ENCODE measurements at places on chromosomes 2 and 18. TPM values are rescaled to one million over a fixed set of nuclear protein-coding genes. Genes with fewer than 3 reads are reported as not detected.
A peak's percentile ranks its signal among the peaks of the same experiment; 100 is the strongest.

DNA sequence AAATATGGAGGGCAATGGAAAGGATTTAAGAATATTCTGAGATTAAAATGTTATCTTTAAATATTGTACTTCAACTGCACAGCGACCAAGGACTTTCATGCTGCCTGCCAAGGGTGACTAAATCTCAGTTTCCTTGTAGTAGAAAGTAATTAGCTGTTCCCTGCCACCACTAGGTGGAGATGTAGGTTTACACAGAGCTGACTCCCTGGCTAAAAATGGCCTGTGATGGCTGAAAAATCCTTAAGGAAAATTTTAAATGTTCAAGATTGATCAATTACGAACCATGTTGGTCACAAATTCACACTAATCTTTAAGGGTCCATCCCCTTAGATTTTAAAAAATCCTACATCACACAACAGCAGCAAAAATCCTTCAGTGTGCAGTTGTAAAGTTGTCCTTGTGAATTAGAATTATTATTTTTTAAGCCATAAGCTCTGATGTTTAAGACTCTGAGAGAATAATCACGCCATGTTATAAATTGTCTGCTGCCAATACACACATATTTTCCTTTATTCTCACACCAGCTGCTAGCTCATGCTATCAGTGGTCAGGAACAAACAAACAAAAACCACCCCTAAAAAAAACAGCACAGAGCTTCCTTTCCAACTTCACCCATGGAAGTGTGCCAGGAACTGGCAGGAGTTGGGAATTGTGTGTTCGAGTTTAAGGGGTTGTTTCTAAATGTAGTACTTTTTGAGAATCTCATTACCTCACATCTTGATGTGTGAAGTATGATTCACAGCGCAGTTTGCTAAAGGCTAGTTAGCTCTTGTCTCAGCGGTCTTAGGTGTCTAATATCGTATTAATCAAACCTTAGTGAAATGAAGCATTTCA is 399.8 kb downstream of the TMEM182 start:
- no peaks in the 10 kb centered on the region for H3K36me3 ChIP-seq
- no peak overlapping the region for H3K27ac ChIP-seq
- DNase-seq = no peak
- H3K27me3 ChIP-seq = no peaks in the 10 kb centered on the region
- no peak overlapping the region for H3K4me3 ChIP-seq

DNA sequence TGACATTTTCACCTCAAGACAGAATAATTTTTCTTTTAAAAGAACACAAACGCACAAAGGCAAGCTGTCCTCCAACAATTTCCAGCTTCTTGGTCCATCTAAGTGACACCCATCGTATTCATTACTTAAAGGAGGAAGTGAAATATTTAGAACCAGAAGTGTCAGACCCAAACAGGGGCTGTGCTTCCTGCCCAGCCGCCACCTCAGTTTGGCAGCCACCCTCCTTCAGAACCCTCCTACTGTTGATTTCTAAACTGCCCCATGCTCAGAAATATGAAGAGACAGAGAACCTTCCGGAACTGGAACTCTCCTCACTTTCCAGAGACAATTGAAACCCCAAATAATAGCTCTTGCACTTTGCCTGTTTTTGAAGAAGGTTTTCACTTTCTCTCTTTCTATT is 734.8 kb upstream of the SALL3 start:
- H3K27ac ChIP-seq = no peak overlapping the region
- no peaks in the 10 kb centered on the region for H3K36me3 ChIP-seq
- no peak overlapping the region for H3K4me3 ChIP-seq
- no peaks in the 10 kb centered on the region for H3K4me1 ChIP-seq
- H3K27me3 ChIP-seq = no peaks in the 10 kb centered on the region

- no peak overlapping the region for H3K27ac ChIP-seq
- DNase-seq = no peak
- no peaks in the 10 kb centered on the region for H3K4me1 ChIP-seq
- no peaks in the 10 kb centered on the region for H3K36me3 ChIP-seq
- H3K4me3 ChIP-seq = no peak overlapping the region
Observed at GRCh38 chr2:71702971-71703898, 249.9 kb downstream of the DYSF start.

GRCh38 chr2:127681288-127681804 is 6.0 kb upstream of the LIMS2 start:
- no peak overlapping the region for H3K27ac ChIP-seq
- H3K36me3 ChIP-seq = no peaks in the 10 kb centered on the region
- peaks cover 15% of the 10 kb centered on the region for H3K4me1 ChIP-seq
- no peak for DNase-seq
- peak overlapping the region; percentile 54 for H3K4me3 ChIP-seq

GRCh38 chr2:150075831-150076230 is 411.6 kb downstream of the RND3 start:
- no peak overlapping the region for H3K4me3 ChIP-seq
- no peak overlapping the region for H3K27ac ChIP-seq
- H3K4me1 ChIP-seq = no peaks in the 10 kb centered on the region
- no peak for DNase-seq

- no peak overlapping the region for H3K4me3 ChIP-seq
- H3K27ac ChIP-seq = no peak overlapping the region
- H3K36me3 ChIP-seq = no peaks in the 10 kb centered on the region
- H3K27me3 ChIP-seq = no peaks in the 10 kb centered on the region
Observed at GRCh38 chr2:145185696-145186095, 665.8 kb upstream of the ZEB2 start.

DNA sequence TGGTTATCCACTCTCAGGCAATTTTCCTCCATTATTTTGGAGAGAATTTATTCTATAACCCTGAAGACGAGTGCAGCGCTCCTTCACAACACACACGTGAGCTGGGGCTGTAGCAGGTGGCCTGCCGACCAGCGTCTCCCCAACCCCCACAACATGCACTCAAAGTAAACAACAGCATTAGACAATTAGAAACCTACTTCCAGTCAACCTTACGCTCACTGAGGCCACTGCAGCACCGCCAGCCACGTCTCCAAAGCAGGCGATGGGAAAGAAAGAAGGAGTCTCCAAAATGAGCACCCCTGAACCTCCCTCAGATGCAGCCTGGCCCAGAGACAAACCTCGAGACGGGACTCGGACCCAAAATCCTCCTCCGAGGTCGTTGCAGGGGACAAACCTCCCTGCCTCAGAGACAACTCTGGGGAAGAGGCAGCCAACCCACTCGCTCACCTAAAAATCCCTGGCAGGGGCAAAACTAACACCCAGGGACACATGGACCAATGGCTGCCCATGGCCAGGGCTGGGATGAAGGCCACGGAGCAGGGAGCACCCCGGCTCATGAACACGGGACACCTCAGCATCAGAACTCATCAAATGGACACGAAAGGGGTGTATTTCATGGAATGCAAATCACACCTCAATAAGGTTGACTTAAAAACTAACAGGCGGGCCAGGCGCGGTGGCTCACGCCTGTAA is 2.6 kb downstream of the SLC66A2 start:
- no peaks in the 10 kb centered on the region for H3K27me3 ChIP-seq
- no peaks in the 10 kb centered on the region for H3K36me3 ChIP-seq
- H3K4me3 ChIP-seq = peak overlapping the region; percentile 90
- peaks cover 62% of the 10 kb centered on the region for H3K4me1 ChIP-seq

The SKA1 gene
- 0.53 TPM for polyA plus RNA-seq

The NRP2 gene
- 0.49 TPM for polyA plus RNA-seq

DNA sequence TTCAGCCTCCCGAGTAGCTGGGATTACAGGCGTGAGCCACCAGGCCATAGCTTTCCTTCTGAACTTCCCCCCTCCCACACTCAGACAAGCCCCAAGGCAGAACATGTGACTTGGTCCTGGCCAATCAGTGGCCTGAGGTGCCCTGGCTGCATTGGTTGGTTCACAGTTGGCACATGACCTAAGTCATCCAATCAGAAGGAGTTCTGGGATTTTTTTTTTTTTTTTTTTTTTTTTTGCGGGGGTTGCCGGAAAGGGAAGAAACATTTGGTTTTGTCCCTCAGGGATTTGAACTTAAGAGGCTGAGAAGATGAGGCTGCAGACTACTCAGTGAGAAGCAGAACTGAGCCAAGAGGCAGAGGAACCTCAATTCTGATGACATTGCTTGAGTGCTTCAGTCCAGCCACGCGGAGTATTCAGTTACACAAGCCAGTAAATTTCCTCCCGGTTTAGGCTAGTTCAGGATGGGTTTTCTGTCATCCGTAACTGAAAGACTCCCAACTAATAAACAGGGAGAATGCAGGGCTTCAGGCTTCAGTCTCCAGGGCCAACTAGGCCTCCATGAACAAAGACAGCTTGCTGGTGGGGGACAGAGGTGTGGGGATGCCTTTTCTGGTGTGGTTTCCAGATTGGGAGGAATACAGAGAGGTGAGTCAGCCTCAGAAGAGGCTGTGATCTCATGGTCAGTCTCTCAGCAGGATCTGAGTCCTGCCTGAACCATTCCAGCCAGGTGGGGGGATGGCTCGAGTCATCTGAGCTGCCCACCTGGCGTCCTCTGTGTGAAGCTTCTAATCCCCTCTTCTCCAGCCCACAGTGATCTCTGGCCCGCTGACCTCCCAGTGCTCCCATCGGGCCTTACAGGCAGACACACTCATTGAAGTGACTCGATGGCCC is 9.2 kb downstream of the PTMA start:
- peak overlapping the region; percentile 44 for H3K4me3 ChIP-seq
- H3K4me1 ChIP-seq = peaks cover 62% of the 10 kb centered on the region
- H3K27me3 ChIP-seq = no peaks in the 10 kb centered on the region
- DNase-seq = peak; percentile 57

GRCh38 chr2:33380719-33381118 is 95.7 kb upstream of the RASGRP3 start:
- no peaks in the 10 kb centered on the region for H3K27me3 ChIP-seq
- peaks cover 36% of the 10 kb centered on the region for H3K4me1 ChIP-seq
- peaks cover 7% of the 10 kb centered on the region for H3K36me3 ChIP-seq

The FBLN7 gene
- polyA plus RNA-seq = 0.18 TPM

- no peak overlapping the region for H3K4me3 ChIP-seq
- no peaks in the 10 kb centered on the region for H3K4me1 ChIP-seq
- no peaks in the 10 kb centered on the region for H3K36me3 ChIP-seq
- no peak overlapping the region for H3K27ac ChIP-seq
- DNase-seq = no peak
Observed at GRCh38 chr18:50638016-50638883, 78.4 kb downstream of the MAPK4 start.

- no peak for DNase-seq
- H3K36me3 ChIP-seq = no peaks in the 10 kb centered on the region
- H3K27me3 ChIP-seq = peaks cover 7% of the 10 kb centered on the region
Observed at GRCh38 chr18:35862119-35862640, 110.3 kb upstream of the RMP24 start.

DNA sequence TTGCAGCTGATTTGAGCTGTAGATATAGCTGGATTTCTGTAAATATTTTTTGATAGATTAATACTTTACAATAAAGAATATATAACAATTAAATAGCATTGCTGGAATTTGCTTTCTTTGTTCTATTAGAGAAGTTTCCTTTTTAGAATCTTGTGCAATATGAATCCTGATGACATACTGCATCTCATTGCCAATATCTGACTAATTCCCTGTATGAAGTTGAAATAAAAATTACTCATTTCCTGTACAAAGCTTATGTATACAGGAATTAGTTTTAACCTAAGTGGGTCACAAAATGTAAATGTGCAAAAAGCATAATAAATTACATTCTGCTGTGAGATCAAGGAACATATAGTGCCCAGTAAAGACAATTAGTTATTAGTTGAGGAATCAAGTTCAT is 72.8 kb upstream of the TMEFF2 start:
- no peak overlapping the region for H3K4me3 ChIP-seq
- H3K4me1 ChIP-seq = no peaks in the 10 kb centered on the region
- no peak for DNase-seq
- no peaks in the 10 kb centered on the region for H3K27me3 ChIP-seq
- H3K36me3 ChIP-seq = no peaks in the 10 kb centered on the region
- H3K27ac ChIP-seq = no peak overlapping the region

The AOX1 gene
- polyA plus RNA-seq = not detected
